Right lung (tissue), 10 donors: ENCODE measurements at places on chromosomes 12 and 14.

- DNase-seq: no peak
Measured at GRCh38 chr12:108812324-108812723, 45.1 kb downstream of the SSH1 start.

DNA sequence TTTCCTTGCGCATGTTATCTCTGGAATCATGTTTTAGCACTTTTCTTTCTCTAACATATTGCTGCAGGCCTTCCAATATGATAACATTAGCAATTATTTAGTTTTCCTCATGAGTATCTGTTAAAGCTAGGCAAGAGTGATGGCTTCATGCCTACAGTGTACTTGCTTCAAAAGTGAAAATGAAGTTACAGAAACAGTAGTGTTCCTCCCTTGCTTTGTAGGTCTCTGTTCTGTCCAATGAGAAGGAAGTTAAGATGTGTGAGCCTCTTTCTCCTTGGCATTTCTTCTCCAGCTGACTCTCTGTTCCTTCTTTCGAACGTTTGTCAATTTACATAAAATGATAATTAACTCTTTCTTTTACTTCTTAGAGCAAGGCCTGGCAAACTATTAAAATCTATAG is 22.2 kb downstream of the LRRIQ1 start:
- no peak for DNase-seq

DNA sequence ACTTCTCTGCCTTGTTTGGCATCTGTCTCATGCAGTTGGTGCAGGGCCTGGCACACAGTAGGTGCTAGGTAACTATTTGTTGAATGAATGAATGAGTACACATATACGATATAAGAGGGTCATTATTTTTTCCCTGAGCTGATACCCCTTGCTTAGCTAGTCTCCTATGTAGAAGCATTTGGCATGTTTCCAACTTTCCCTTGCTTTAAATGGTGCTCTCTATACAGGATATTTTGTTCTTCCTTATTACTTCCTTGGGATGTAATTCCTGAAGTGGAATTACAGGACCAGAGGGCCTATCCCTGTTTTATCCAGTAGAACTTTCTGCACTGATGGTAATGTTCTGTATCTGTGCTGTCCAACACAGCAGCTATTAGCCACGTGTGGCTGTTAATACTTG is 250.1 kb upstream of the PWP1 start:
- DNase-seq: no peak

- DNase-seq: no peak
Measured at GRCh38 chr12:14982562-14982961, 9.7 kb downstream of the PDE6H start.

DNA sequence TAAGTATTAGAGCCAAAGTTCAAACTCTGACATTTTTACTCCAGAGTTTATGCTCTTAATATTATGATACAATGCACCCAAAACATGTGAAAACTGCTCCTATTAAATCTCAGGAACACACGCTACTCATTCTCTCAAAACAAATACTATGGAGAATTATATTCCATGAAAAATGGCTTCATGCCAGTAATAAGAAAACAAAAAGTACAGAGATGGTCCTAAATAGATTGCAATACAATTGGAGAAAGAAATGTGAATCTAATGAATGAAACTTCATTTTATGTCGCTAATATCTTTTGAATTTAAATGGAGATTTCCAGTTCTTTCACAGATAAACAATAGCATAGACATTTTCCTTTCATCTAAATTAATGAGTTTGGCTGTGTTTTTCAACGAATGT is 384.3 kb downstream of the ADAMTS20 start:
- no peak for DNase-seq

- no peak for DNase-seq
Measured at GRCh38 chr12:38201461-38202276, 114.9 kb upstream of the ALG10B start.

GRCh38 chr14:59844186-59844812 is 26.3 kb downstream of the RTN1 start:
- no peak for DNase-seq

GRCh38 chr12:68572661-68573060 is 38.0 kb upstream of the RAP1B start:
- no peak for DNase-seq
